Fibroblast of upper back skin (primary cell): ENCODE measurements at places on chromosomes 5 and 9.

- no peak for DNase-seq
These were observed 329.6 kb downstream of the SLCO4C1 start for GRCh38 chr5:101966476-101966875.

DNA sequence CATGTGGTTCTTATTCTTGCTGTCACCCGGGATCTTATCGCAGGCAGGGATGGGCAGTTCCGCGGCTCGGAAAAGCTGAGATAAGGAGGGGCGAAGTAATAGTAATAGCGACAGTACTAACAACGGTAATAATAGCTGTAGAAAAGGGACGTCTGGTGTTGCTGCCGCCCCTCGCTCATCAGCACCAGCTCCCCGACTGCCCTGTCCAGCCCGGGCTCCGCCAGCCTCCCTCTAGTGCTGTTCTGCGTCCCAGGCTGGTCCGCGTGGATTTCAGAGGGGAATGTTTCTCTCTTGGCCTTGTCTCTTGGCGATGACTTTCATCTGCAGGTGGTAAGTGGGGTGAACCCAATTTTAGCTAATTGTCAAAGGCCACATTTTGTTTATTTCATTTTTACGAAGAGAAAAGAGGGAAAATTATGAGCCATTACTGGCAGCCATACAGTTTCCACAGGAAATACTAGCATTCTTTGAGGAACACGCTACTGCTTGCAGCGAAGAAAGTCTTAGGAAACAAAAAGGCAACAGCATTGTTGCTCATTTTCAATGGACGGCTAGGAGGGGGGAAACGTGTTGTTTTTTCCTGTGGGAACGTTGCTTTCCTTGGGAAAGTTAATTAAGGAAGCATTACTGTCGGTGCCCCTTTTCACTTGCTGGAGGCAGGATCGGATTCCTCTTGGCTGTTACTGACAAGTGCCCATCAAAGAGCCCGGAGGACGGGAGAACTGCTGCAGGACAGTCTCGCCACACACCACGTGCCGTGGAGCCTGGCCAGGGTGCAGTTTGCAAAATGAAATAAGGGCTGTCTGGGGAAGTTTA, 762 bp downstream of the SNCAIP start:
- peak; percentile 31 for DNase-seq

DNA sequence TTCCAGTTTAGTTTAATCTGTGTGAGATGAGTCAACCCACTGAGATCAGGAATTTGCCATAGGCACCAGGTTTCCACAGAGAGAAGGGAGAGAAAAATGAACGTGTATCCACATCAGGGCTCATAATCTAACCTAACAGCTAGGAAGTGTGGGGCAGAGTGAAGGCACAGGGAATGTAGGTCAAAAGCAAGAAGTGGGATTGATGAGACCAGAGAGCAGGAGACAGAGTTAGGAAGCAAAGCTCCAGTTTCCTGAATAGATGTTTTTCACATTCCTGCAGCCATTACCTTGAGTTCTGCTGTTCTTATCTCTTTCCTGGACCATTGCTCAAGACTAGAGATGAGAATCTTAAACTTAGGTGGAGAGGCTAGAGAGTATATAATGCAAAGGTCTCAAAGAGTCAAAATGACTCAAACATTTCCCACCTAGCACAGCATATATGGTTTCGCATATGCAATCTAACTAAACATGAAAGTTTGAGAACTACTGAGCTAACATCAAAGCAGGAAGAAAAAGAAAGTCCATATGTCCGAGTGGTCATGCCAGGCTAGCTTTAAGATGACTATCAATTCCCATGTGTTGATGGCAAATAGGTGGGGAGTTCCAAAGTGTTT, 41.1 kb upstream of the GNAQ start:
- DNase-seq, result no peak

GRCh38 chr5:59790376-59790775, 103.2 kb downstream of the PDE4D start:
- no peak for DNase-seq

DNA sequence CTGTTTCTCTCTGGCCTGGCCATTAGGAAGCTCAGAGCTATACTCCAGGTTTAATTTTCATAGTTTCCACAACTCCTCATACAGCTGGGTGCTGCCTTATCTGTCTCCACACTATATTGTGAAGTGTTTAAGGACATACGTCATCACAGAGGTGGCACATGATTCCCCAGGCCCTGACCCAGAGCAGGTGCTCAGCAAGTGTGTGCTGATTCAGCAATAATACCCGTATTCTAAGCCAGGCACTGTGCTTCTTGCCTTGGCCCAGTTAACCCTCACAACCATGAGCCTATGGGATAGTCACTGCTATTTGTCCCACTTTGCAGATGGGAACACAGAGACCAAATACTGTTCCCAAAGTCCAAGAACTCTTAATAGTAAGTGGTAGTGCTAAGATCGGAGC, 93.5 kb upstream of the SMIM23 start:
- no peak for DNase-seq

GRCh38 chr9:93183663-93184431, at the start of gene WNK2:
TSS of gene WNK2 (plus strand) at chr9:93184139. CDS start at chr9:93184930, 791 bp downstream.
- no peak for DNase-seq

GRCh38 chr9:113583511-113584427, 120.2 kb downstream of the RGS3 start:
- no peak for DNase-seq

DNA sequence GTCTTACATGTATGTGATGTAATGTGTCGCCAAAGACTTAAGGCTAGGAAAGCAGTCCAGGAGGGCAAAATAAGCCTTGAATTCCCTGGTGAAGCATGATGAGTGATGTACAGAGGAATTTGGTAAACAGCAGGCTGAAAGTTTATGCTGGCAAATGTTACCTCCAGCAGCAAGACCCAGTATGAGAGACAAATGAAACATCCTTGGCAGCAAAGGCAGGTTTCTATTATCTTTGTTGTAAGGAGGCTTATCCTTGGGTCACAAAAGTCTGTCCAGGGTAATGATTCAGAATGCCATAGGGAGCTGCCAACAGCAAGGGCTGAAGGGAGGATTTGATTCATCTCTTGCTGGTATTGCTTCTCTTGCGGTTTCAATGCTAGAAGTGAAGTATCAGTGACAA, 75.9 kb upstream of the HTR4 start:
- peak; percentile 63 for DNase-seq

GRCh38 chr9:75616841-75617566, 273.5 kb upstream of the PCSK5 start:
- DNase-seq, result no peak

- DNase-seq, result no peak
These were observed 1269.9 kb downstream of the FOXD4L5 start for GRCh38 chr9:64015136-64015535.

- peak; percentile 24 for DNase-seq
These were observed 733 bp downstream of the COL23A1 start for GRCh38 chr5:178589180-178590140.

- DNase-seq, result no peak
These were observed 119.0 kb downstream of the MELK start for GRCh38 chr9:36691671-36692070.
